Renal cortex interstitium (tissue), 15 donors: ENCODE measurements at places on chromosomes 13 and 19. TPM values are rescaled to one million over a fixed set of nuclear protein-coding genes. Genes with fewer than 3 reads are reported as not detected.

DNA sequence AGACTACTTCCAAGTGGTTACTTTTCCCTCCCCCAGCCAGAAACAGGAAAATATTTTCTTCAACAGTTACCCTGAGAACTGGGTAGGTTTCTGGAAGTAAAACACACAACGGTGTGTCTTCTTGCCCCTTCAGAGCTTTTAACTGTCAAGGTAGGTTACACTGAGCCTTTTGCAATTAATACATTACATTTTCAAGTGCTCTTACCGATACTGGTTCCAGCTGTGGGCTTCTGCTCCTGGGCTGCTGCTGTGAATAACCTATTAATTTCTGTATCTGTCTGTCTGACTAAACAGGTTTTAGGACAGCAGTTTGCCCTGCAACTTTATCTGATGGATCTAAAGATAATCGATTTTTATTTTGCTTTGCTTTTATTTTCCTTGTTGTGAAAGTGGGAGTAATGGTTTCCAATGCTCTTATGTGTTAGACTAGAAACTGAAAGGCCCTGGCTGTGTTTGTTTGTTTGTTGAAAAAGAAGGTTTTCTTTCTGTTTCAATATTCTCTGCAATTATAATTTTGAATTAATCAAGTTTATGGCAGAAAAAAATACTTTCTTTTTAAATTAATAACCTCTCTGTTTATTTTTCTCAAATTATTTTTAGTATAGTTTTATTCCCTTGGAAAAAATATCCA is 196.7 kb upstream of the SLITRK6 start:
- DNase-seq = no peak

DNA sequence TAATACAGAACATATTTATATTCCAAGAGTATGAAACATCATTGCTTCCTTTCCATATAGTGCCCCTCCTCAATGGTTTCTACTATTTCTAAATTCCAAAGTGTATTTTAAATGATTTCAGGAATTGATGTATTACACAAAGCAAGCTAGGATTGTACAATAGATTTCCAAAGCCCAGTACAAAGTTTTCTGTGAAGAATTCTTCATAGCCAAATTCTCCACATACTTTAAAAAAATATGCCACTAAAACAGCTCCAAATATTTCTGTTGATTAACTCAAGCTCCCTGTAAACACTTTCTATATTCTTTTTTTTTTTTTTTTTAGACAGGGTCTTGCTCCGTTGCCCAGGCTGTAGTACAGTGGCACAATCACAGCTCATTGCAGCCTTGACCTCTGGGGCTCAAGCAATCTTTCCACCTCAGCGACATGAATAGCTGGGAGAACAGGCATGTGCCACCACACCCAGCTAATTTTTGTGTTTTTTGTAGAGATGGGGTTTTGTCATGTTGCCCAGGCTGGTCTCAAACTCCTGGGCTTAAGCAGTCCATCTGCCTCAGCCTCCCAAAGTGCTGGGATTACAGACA is 50.6 kb downstream of the ELF1 start:
- no peak for DNase-seq

GRCh38 chr19:42278452-42279154 is 9.6 kb downstream of the CIC start:
- no peak for DNase-seq

DNA sequence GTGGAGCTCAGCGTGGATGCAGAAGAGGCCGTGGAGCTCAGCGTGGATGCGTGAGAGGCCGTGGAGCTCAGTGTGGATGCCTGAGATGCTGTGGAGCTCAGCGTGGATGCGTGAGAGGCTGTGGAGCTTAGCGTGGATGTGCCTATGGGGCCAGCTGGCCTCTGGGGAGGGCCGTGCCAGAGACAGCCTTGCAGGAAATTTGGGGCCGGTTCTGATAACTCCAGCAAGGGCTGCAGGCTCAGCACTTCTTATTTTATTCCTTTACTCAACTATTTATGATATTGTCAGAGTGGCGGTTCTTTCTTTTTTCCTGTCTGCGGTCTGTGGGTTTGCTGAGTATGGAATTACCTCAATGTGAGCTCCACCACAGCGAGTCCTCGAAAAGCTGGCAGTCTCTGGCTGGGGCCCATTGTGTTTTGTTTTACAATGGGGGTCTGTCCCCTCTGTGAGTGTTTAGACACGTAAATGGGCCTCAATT is 17.8 kb upstream of the TMEM255B start:
- no peak for DNase-seq

- DNase-seq = no peak
Measured at GRCh38 chr13:100179276-100179675, 90.4 kb downstream of the PCCA start.

DNA sequence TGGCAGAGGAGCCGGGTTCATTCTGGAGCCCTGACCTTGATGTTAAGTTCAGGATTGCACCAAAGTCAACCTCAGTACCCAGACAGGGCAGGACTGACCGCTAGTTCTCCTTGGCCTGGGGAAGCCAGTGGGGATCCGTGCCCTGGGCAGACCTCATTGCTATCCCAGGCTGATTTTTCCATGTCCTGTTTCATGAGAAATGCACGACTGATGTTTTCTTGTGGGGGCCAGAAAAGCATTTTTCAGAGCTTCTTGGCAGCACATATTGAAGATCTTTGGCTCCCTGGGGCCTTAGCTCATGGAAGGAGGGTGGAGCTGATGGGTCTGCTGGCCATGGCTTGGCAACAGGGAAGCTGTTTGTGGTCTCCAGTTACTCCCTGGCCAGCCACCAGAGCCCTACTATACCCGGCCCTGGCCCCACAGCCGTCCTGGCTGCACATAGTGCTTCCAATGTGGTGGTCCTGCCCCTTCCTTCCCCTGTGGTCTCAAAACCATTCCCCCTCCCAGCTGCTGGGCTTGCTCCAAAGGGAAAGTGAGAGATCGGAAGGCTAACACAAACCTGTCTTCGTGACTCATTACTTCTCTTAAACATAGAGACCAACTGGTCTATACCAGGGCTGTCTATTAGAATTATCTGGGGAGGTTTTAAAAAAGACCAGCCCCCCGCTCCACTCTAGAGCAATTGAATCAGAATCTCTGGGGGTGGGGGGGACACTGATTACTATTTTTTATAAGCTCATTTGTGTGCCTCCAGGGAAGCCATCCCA is 11.2 kb downstream of the IL17D start:
- DNase-seq = no peak

- no peak for DNase-seq
Measured at GRCh38 chr13:92547266-92547665, 679.3 kb upstream of the GPC6 start.

DNA sequence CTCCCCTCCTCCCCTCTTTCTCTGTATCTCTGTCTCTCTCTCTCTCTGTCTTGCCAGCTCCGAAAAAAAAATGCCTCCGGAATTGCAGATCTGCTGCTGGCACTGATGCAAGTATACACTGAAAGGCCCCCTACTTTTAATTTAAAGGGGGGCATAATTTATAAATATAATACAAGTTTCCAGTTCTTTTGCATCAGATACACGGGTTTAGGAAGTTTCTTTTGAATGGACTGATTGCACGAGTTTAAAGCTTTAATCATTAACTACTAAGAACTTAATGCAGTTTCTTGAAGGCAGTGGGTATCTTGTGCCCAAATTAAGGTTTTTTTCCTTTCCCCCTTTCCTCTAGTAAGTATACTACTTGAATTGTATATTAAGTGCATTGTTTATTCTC is 1.4 kb downstream of the FGF9 start:
- DNase-seq = no peak

GRCh38 chr13:101511766-101512165 is 59.3 kb downstream of the ITGBL1 start:
- DNase-seq = no peak

- no peak for DNase-seq
Measured at GRCh38 chr13:85541476-85541875, 257.7 kb downstream of the SLITRK6 start.

GRCh38 chr13:97018029-97018819 is 23.9 kb upstream of the OXGR1 start:
- DNase-seq = peak; percentile 70

GRCh38 chr19:45279587-45280192 is 28.6 kb downstream of the MARK4 start:
- no peak for DNase-seq

DNA sequence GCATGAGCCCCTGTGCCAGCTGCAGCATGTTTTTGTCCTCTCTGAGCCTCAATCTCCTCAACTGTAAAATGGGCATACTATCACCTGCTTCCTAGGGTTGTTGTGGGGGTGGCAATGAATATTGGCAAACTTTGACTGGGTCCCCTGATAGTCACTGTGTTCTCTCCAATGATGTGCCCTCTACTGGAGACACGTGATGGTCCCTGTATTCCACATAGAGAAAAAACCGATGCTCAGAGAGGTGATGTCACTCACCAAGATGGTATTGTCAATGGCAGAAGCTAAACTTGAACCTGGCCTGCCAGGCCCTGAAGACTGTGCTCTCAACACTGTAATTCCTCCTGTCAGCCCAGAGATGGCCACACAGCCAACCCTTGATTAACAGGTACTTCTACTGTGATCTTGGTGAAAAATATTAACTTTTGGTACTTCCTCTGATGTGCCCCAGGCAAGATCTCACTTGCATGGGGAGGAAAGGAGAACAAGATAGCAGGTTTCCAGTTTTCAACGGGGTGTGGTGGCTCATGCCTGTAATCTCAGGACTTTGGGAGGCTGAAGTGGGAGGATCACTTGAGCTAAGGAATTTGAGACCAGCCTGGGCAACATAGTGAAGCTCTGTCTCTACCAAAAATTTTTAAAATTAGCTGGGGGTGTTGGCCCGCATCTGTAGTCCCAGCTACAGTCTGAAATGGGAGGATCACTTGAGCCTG is 3.6 kb downstream of the CEACAM20 start:
- no peak for DNase-seq

- DNase-seq = peak; percentile 75
Measured at GRCh38 chr19:18995804-18996241, 37.5 kb downstream of the SUGP2 start.

- no peak for DNase-seq
Measured at GRCh38 chr13:94335761-94336526, 143.5 kb downstream of the DCT start.

GRCh38 chr19:17402982-17403855 is 2.2 kb downstream of the BST2 start:
- DNase-seq = no peak

- DNase-seq = no peak
Measured at GRCh38 chr19:47644199-47644598, 35.3 kb downstream of the BICRA start.

DNA sequence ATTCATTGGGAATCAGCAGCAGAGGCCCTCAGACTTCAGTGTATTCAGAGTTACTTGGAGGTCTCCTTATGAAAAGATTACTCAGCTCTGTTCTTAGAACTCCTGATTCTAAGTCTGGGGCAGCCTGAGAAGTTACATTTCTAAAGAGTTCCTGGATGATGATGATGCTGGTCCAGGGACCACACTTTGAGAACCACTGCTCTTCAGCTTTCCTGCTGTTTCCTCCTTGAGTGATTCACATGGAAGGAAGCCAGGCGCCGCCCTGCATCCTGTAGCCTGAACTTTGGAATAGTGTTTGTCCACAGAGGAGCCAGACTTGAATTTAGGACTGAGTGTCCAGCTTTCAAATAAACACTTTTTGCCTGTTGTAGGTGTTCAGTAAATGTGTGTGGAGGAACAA is 2.9 kb downstream of the CEBPG start:
- DNase-seq = no peak

DNA sequence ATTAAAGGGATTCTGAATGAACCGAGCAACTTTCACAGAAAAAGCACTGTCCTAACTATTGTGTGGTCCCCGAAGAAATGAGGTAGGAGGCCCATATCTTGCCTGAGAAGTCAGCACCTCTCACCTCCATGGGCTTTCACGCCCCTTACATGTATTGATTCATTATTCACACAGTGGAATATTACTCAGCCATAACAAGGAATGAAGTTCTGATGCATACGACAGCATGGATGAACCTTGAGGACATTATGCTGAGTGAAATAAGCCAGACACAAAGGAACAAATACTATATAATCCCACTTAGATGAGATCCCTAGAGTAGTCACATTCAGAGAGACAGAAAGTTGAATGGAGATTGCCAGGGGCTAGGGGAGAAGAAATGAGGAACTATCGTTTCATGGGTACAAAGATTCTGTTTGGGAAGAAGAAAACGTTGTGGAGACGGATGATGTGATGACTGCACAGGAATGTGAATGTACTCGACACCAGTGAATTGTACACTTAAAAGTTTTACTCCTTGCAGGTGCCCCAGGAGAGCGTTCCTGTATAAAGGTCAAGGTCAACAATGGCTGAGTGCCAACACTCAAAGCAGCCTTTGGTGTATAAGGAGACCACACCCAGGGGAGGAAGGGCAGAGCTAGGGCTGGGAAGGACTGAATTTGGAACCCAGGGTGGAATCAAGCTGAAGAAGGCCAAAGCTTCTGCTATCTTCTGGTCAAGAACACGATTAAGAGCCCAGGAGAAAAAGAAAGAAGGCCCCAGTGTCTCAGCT is 22.5 kb downstream of the ZIC5 start:
- DNase-seq = no peak

DNA sequence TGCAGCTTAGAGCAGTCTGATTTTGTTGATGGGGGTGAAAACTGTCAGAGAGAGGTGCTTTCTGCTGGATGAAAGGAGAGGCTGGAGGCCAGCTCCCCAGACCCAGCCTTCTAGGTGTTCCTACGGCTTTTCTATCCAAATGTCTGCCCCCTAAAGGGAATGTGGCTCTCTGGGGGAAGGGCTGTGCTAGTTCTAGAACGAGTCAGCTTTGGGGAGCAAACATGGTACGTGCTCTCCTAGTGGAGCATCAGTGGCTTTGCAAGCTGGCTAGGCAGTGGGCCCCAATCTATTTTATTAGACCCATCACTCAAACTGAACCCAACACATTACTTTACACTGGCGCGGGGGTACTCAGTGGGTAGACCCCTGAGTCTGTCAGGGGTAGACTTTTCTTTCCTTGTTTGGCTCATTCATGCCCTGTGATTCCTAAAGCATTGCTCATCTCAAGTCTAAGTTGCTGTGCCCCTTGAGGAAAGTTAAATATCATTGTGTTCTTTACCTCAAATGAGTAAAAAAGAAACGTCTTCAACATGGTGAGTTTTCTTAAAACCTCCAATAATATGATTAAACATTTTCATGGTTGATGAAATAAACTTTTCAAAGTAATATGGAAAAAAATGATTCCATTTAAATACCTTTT is 254.9 kb downstream of the DLEU7 start:
- DNase-seq = no peak

GRCh38 chr19:58571575-58571947 is 1.6 kb downstream of the MZF1 start:
- DNase-seq = no peak

GRCh38 chr13:23703246-23703860 is 133.1 kb downstream of the TNFRSF19 start:
- no peak for DNase-seq

- no peak for DNase-seq
Measured at GRCh38 chr13:77583581-77583980, 48.1 kb downstream of the SCEL start.

GRCh38 chr13:27130979-27131623 is 40.5 kb downstream of the USP12 start:
- no peak for DNase-seq

The CALR3 gene
- polyA plus RNA-seq = not detected

The MCEMP1 gene
- 0.61 TPM for polyA plus RNA-seq

The LINGO3 gene
- polyA plus RNA-seq = 0.11 TPM

The OR7D2 gene
- 0.14 TPM for polyA plus RNA-seq

The F2RL3 gene
- polyA plus RNA-seq = 1.0 TPM

The GPR18 gene
- polyA plus RNA-seq = 0.17 TPM

The SIGLEC11 gene
- polyA plus RNA-seq = 6.6 TPM

The PRKCG gene
- polyA plus RNA-seq = 0.80 TPM

The REEP6 gene
- polyA plus RNA-seq = 23.8 TPM

The SLC25A41 gene
- 0.50 TPM for polyA plus RNA-seq
